ENCODE measurements at places on chromosomes 4 and X.
A peak's percentile ranks its signal among the peaks of the same experiment; 100 is the strongest.

- peak; percentile 65 for DNase-seq
These were observed 160.4 kb downstream of the CPEB2 start for GRCh38 chr4:15162465-15163283.

GRCh38 chr4:181083757-181084361 lies 1159.3 kb upstream of the TENM3 start:
- no peak for DNase-seq

- DNase-seq, result peak; percentile 61
These were observed 428.2 kb downstream of the TLL1 start for GRCh38 chr4:166301266-166301665.

- DNase-seq, result peak; percentile 23
These were observed 13.9 kb downstream of the SCARB2 start for GRCh38 chr4:76199664-76200211.

DNA sequence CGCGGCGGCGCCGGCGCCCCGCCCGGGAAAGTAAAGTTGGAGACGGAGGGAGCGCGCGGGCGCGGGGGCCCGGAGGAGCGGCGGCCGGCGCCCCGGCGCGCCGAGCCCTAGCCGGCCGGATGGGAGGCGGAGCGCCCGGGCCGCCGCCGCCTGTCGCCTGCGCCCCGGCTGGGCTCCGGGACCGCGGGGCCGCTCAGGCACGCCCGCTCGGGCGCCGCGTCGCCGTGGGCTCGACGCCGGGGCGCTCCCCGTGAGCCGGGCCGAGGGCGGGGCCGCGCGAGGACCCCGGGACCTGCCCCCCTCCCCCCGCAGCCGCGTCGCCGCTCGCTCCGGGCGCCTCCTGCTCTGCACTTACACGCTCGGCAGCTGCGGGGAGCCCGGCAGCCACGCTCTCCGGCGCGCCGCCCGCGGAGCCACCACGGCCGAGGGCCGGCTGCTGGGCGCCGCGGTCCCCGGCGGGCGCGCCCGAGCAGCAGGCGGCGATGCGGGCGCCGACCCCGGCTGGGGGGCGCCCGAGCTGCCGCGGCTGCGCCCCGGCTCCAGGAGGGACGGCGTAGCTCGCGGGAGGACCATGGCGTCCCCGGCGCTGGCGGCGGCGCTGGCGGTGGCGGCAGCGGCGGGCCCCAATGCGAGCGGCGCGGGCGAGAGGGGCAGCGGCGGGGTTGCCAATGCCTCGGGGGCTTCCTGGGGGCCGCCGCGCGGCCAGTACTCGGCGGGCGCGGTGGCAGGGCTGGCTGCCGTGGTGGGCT lies at the start of gene ADRA2C:
Gene ADRA2C, plus strand, starts transcription at position 350 of the 749 bp plus-strand sequence. Its CDS starts 222 bp downstream, at position 572.
- DNase-seq, result no peak

DNA sequence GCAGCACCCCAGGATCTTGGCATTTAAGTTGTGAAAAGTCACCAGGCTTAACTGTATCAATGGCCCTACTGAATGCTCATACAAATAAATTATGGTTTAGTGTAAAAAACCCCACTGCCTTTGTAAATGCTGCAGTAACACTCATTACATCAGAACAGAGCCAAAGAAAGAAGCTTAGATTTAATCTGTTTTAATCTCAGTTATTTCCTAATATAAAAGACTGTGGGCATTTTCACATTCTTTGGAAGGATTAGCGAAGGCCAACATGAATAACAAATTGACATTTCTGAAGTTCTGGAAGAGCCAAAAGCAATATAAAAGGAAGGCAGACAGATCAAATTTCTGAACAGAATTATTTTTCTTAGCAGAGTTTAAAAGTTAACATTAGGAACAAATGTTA lies 140.0 kb upstream of the HCCS start:
- DNase-seq, result peak; percentile 18

DNA sequence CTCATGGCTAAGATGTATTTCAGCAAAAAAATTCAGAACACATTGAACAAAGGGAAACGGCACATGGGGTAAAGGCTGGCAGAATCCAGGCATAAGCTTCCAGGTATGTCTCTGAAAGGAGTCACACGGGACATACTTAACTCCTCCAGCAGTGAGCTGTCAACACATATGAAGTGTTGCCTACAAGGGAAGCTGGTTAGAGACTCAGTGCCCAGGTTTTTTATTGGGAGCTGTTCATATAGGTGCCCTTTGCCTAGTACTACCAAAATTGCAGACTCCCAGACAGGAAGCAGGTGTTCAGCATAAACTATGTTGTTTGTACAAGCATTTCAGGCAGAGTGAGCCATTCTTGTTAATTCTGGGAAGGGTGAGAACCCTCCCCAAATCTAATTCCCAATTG lies 77.4 kb upstream of the PUDP start:
- DNase-seq, result no peak

DNA sequence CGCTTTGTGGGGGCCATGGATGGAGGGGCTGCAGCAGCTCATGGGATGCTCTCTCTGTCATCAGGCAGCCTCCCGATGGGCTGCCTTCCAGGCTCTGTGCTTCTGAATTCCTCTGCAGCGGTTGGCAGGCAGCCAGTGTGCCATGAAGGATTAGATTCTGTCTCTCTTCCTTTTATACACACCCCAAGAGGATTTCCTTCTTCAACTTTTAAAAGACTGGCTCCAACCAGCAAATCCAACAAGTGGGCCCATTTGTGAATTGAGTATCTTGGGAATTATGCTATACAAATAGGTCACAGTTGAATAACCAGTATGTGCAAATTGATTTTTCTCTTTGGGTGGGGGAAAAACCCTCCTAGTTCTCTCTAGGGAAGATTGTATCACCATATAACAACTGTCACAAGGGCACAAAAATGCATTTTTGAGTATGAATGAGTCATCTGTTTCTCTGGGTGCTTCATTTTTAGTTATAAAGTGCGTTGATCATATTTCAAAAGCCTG lies 96.8 kb upstream of the FAT1 start:
- DNase-seq, result peak; percentile 71

DNA sequence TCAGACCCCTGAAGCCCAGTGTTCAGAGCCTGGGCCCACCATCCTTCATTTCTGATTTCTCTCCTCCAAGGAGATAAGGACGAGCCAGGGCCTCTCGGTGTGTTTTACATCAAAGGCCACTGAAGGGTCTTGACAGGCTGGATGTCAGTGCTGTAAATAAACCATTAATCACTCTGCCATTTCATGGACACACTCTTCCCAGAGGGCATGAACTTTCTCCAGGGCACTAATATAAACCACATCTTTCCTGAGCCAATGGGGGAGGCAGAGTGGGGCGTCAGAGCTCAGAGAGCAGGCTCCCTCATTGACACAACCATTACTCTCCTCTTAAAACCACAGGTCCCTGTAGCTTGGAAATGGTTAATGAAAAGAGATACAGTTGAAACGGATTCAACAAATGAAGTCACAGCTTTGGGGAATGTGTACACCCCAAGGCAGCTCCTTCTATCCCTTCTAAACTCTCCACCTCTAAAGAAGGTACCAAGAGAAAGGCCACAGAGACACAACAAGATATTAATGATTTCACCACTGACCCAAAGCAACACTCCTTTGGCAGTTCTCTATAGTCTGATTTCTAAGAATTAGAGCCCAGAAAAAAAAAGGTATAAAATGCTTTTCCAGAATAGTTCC lies 200.6 kb downstream of the CHIC2 start:
- peak; percentile 14 for DNase-seq

- DNase-seq, result no peak
These were observed 45.3 kb downstream of the HMGB2 start for GRCh38 chr4:173288698-173289352.

DNA sequence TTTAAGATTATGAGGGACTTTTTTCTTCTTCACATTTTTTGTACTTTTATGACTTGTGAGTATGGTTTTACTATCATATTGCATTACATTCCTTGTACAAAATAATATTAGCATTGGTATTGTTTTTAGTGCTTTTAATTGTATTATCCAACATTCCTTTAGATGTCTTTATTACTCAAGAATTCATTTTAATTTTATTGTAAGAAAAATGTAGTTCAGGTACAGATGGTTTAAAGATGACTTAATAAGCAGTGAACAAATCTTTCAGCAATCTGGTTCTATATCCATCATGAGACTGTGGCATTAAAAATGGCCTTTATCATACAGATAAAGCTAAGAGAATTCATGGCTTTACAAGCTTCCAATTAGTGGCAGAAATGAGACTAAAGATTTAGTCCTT lies 191.6 kb downstream of the ANTXR2 start:
- no peak for DNase-seq

DNA sequence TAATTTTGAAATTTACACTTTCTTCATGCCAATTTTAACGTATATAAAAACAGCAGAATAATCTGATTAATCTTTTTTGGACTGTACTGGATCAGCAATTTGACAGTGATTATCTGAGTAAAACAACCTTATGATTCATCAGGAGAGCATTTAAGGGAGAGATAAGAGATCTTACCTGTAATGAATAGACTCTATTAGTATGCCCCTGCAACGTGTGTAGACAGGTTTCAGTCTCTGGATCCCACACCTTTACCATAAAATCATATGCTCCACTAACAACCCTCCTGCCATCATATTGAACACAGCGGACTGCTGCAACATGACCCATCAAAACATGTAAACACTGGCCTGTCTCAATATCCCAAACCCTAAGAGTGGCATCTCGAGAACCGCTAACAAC lies 210.1 kb downstream of the FBXW7 start:
- DNase-seq, result no peak

DNA sequence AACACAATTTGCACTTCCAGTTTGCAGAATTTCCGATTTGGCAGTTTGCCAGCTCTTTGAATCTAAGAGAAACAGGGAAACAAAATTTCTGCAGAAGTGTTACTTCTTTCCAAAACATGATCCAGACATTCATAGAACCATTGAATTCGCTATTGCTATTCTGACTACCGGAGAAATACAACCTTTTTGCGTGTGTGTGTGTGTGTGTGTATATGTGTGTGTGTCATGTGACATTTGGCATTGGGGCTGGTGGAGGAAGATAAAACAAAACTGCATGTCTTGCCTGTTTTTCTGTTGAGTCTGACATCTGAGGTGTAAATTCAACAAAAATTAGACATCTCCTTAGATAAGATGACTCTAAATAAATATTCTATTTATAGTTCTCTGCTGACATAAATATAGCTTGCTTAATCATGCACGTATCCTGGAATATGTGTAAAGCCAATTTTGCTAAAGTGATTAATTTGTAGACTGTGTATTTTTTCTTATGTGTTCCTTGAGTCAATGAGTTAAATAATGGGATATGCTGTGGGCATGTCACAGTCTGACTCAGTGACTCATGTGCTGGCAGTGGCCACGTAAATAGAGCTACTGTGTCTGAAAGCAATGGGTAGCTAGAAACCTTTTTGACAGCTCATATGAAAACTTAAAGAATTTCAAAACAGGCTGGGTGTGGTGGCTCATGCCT lies 98.9 kb downstream of the HPGD start:
- peak; percentile 76 for DNase-seq

- no peak for DNase-seq
These were observed 72.6 kb downstream of the TAF1 start for GRCh38 chrX:71438750-71439149.

- peak; percentile 78 for DNase-seq
These were observed 198.7 kb downstream of the TMA16 start for GRCh38 chr4:163693211-163693610.

- DNase-seq, result peak; percentile 56
These were observed 214.3 kb downstream of the LDB2 start for GRCh38 chr4:16684097-16684496.

DNA sequence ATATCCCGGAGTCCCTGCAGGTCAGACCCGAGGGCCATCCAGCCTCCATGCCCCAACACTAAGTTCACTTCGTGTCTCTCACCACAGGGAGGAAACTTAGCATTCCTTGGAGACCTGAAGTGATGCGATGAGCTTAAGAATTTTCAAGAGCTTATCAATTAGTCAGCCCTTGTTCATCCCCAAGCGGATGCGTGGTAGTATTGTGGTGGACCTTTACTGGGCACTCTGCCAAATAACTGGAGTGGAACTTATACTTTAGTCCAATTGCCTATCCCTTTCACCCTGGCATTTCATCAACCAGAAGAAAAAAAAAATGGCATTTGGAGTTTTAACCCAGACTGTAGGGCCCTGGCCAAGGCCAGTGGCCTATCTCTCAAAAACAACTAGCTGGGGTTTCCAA lies 137.1 kb downstream of the RELL1 start:
- DNase-seq, result peak; percentile 72

GRCh38 chrX:42869659-42870476 lies 91.9 kb upstream of the PPP1R2C start:
- no peak for DNase-seq

DNA sequence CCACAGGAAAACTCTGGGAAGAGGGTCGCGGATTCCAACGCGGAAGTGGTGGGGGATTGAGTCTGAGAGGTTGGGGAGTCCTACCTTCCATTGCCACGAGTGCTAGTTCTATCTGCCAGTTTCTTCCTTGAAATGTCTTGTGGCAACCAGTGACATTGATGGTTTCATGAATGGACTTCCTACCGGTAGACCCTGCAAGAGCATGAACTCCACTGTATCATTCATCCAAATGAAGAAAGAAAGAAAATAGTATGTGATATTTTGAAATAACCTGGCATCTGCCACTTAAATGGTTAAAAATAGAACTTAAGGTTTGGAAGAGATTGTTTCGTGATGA lies 1.1 kb upstream of the SLC10A7 start:
- peak; percentile 28 for DNase-seq

DNA sequence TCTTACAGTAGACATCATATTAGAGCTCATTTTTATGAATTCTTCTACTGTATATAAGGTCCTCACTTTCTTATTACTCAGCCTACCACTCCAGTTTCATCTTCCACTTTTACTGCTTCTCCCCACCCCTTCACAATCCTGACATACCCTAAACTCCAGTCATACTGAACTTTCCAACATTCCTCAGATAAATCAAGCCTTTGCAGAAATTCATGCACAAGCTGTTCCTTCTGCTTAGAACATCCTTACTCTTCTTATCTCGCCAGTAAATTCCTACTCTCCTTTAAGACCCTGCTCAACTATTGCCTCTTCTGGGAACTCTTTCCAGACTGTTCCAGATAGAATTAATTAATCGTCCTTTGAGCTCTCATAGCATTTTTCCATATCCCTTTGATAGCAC lies 24.8 kb downstream of the RTL9 start:
- DNase-seq, result peak; percentile 68

- DNase-seq, result peak; percentile 74
These were observed 230.6 kb downstream of the PTTG2 start for GRCh38 chr4:38190717-38191178.

DNA sequence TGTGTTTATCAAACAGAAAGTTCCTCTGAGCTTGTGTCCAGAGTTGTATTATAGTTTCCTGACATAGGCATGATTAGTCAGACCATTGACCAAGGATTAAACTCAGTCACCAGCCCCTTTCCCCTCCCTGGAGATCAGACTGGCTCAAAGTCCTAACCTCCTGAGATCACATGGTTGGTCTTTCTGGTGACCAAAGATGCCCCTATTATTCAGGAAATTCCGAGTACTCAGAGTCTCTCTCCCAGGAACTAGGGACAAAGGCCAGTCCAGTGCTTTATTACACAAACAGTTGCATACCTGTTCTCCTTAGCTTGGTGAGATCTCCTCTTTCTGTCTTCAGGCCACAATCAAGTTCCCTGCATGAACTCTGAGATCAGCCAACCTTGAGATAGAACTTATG lies 14.5 kb upstream of the ENPP6 start:
- no peak for DNase-seq

- no peak for DNase-seq
These were observed 1778.2 kb upstream of the PCDH10 start for GRCh38 chr4:131370846-131371245.

- DNase-seq, result peak; percentile 61
These were observed 53.9 kb downstream of the PAPSS1 start for GRCh38 chr4:107666134-107666533.
